ENCODE measurements at places on chromosomes 5 and 9. TPM values are rescaled to one million over a fixed set of nuclear protein-coding genes. Genes with fewer than 3 reads are reported as not detected.

The DBH gene
- total RNA-seq, result not detected

The LRRC14B gene
- not detected for total RNA-seq

The HAVCR2 gene
- 44.5 TPM for total RNA-seq

The FAM78A gene
- total RNA-seq, result 101 TPM

The FGF1 gene
- not detected for total RNA-seq

The COL5A1 gene
- 0.07 TPM for total RNA-seq

The IFNK gene
- total RNA-seq, result not detected

The SLC45A2 gene
- 0.14 TPM for total RNA-seq

The ABLIM3 gene
- total RNA-seq, result not detected

The GRIA1 gene
- total RNA-seq, result not detected

The PCDHA9 gene
- not detected for total RNA-seq

The DRD1 gene
- total RNA-seq, result not detected

The TAS2R1 gene
- total RNA-seq, result not detected

The SV2C gene
- total RNA-seq, result 0.02 TPM

The ENHO gene
- not detected for total RNA-seq

The TXNDC8 gene
- total RNA-seq, result not detected

The SELENOP gene
- total RNA-seq, result not detected

The FOXD4L3 gene
- 0.16 TPM for total RNA-seq

The SLC22A5 gene
- 3.4 TPM for total RNA-seq

The ANGPTL2 gene
- not detected for total RNA-seq

The ARHGEF37 gene
- 0.80 TPM for total RNA-seq

The LRRC19 gene
- not detected for total RNA-seq

The PLAC8L1 gene
- not detected for total RNA-seq

The PTGES gene
- not detected for total RNA-seq

Data from T-helper 2 cell treated with Interferon-gamma antibody and Interleukin-4, amounts not matched to agents 100 ng/mL and 5 ng/mL, for 36 hours (primary cell).